ENCODE measurements at places on chromosomes 13 and 19.

DNA sequence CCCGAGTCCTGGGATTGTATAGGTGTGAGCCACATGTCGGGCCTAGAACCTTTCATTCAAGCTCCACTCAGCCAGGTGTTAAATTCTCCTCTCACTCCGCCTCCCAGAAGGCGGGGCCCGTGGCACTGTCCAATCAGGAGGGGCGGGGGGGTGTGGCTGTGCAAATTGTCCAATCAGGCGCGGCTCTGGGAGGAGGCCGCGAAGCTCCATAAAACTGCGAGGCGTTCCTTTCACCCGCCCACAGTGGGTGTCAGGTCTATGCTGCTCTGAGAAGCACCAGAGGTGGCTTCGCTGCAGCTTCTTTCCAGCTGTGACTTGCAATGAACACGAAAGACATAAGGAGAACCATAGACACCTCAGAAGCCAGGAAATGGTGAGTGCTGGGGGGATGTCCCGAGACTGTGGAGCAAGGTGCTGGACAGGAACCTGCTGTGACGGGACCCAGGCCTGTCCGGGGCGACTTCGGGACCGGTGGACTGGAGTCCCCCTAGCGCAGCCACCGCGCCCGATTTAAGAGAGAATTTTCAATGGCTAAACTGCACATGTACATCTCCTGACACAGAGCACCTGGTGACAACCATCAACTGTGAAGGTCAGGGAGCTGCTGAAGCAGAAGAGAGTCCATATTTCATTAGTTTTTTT, 3.0 kb upstream of the ZNF136 start:
- no peak for DNase-seq

GRCh38 chr19:35816846-35817245, 4.2 kb upstream of the PRODH2 start:
- no peak for DNase-seq

DNA sequence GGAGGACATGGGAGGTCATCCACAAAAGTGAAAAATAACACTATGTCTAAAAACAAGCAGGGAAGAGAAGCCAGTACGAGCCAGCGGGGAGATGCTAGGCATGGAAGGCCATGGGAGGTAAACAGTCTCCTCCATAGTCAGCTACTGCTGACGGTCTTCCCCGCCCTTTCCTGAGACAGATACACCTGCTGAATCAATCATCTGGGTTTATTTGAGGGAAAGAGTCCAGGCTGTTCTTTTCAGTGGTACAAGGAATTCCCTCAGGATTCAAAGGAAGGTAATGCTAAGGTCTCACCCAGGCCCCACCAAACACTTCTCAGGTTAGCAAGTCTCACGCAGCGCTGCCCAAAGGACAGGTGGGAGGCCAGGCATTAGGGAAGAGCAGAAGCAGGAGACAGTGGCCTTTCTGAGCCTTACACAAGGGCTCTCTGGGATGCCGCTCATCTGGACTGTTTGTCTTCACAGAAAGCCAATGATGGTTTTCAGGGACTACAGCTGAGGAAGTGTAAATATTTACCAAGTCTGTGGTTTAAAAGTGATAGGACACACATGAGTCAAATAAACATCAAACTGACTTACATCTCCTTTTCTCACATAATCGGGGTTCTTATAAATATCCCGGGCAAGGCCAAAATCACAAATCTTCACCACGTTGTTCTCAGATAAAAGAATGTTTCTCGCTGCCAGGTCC, 173.9 kb downstream of the FLT1 start:
- no peak for DNase-seq

GRCh38 chr13:26589754-26590153, 32.3 kb downstream of the WASF3 start:
- DNase-seq = no peak

GRCh38 chr19:41700381-41701195, 7.8 kb upstream of the CEACAM5 start:
- DNase-seq = no peak

DNA sequence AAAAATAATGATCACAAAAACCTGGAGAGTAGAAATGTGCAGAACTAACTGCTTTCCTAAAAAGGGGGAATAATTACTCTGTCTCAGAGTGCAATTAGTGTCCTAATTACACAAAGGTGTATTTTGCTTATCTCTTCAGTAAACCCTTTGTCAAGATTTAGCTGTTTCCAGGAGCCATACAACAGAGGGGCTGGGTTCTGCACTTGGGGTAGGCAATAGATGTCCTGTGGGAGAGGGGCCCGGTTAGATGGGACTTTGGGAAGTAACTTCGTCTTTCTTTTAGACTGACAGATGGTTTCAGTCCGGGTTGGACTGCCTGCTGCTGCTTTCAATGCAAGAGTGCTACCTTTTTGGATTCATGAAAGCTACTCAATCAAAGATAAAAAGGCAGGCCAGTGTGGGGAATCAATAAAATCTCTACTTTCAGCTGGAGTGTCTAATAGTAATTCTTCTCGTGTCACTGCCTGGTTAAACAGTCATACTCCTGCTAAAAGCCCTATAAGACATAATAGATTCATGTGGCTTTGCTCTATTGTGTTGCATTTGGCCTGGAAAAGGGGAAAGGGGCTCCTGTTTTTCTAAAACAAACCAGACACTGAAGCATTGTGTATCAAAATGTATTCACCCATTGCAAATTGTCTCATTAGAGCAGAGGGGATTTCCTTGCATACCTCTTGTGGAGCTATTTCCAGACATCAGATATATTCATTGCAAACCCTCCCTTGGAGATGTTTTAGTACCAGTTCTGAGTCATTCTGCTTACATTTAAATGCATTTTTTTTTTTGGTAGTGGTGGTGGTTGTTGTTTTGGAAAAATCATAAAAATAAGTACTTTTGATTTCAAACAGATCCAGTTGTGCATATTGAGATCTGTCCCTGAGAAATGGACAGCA, 83.3 kb upstream of the PCDH8 start:
- DNase-seq = no peak

GRCh38 chr19:46000491-46001246, 5.4 kb downstream of the CCDC61 start:
- DNase-seq = peak; percentile 74

GRCh38 chr13:26952551-26953143, 192.1 kb upstream of the GPR12 start:
- DNase-seq = no peak

DNA sequence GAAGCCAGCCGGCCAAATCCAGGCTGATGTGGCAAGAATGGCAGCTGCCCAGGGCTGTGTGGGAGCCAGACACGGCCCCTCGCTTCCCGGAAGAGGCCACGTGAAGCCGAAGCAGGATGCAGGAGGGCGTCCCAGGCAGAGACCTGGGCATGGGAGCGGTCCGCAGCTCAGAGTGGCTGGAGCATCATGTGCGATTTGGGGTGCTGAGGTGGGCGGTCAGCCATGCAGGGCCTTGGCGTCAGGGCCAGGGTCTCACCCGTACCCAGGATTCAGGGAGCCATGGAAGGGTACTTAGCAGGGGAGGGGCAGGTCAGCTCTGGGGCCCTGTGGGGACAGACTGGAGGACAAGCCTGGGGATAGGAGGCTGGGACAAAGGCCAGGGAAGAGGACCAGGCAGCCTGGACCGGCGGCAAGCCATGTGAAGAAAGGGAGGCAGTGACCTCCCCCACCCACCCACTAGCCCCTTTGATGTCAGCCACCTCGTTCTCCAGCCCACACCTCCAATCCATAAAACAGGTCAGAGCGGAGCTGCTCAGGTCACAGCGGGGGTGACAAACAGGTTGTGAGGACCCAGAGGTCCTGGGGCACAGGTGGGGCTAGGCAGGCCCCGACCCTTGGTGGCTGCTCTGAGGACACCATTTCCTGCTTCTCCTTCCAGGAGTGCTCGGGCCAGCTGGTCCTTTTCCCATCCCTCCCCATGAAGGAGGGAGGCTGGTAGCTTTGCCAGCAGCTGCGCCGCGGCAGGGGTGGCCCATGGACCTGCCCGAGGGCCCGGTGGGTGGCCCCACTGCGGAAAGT, 2.3 kb downstream of the KASH5 start:
- DNase-seq = no peak

- DNase-seq = no peak
Observed at GRCh38 chr13:28451482-28452217, 43.3 kb downstream of the FLT1 start.

DNA sequence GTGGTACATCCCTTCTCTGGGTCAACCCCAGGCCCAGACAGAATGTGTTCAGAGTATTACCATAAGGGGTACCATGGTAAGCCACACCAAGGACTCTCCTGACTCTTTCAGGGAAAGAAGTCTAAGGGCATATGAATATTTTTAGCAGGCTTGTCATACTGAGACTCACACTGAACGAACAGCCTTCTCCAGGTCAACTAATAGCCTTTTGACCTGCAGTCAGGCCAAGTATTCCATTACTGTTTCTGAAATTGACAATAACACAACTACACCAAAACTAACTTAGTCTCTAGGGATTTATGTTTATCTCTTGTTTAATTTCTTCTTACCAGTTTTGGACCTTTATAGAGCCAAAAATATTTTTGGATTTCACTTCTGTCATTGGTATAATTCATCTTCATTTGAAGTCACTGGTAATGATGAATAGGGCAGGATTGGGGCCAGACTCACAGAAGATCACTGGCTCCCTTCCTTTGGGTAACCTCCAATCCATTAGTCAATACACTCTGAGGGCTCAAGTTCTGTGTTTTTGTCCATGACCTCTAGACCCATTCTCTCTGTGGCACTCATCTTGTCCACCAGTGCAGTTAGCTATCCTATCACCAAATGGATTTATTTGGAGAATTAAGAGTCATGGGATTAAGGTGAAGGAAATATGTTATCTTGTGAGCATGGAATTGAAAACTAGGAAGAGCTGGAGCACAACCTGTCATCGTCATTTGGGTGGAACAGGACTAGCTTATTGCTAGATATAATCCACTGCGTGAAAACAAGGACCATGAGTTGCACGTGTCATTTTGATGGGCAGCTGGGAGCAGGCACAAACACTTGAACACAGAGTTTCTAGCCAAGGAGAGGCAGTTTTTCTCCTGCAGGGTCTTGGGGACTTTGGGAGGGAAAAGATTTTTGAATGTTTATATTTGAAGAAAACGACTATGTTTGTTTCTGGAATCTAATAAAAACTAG, 313.3 kb downstream of the DCLK1 start:
- no peak for DNase-seq

GRCh38 chr19:14081797-14082674, 3.5 kb downstream of the C19orf67 start:
- DNase-seq = peak; percentile 58

DNA sequence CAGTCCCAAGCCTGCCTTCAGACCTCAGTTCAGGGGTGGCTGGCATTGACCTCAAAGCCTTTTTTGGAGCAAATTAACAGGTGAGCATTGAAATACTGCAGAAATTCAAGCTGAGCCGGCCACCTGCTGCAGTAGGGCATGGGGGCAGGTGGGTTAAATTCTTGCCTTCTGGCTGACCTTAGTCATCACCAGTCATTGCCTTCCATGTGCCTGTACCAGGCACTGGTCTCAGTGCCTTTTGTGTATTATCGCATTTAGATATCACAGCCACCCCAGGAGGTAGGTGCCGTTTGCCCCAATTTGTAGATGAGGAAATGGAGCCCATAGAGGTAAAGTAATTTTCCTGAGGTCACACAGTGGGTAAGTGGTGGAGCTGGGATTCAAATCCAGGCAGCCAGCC, 7.2 kb downstream of the PPP1R37 start:
- no peak for DNase-seq

GRCh38 chr19:10577951-10578350, 9.2 kb downstream of the AP1M2 start:
- no peak for DNase-seq

- DNase-seq = peak; percentile 52
Observed at GRCh38 chr19:15551293-15552004, 43.1 kb downstream of the CYP4F22 start.

GRCh38 chr19:41541990-41542584, 33.9 kb upstream of the CEACAM21 start:
- DNase-seq = peak; percentile 83

DNA sequence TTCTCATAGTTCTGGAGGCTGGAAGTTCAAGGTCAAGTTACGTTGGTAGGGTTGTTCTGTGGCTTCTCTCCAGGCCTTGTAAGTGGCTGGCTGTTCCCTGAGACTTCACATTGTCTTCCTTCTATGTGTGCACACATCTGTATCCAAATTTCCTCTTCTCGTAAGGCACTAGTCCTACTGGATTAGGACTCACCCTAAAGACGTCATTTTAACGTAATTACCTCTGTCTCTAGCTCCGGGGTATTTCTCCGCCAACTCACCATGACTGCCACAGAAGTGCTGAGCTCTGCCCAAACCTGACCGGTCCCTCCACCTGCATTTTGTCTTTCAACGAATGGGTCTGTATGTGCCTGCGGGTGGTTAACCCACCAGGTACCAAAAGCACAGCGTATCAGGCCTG, 8.7 kb upstream of the SYDE1 start:
- DNase-seq = no peak

DNA sequence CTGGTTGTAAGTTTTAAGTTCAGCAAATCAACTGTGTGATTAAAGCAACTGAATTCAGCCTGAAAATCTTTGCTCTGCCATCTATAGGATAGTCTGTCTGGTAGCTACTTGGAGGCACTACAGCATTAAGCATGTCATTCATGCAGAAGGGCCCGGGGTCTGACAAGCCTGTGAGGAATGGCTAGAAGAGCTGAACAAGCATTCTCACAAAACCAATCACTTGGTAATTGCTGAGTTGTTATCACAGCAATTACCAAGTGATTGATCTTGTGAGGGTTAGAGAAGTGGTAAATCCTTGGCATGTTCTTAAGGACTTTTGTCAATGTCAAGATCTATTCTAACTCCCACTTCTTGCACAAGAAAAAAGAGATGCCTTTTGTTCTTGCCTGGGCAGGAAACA, 356.1 kb downstream of the FGF14 start:
- DNase-seq = no peak

DNA sequence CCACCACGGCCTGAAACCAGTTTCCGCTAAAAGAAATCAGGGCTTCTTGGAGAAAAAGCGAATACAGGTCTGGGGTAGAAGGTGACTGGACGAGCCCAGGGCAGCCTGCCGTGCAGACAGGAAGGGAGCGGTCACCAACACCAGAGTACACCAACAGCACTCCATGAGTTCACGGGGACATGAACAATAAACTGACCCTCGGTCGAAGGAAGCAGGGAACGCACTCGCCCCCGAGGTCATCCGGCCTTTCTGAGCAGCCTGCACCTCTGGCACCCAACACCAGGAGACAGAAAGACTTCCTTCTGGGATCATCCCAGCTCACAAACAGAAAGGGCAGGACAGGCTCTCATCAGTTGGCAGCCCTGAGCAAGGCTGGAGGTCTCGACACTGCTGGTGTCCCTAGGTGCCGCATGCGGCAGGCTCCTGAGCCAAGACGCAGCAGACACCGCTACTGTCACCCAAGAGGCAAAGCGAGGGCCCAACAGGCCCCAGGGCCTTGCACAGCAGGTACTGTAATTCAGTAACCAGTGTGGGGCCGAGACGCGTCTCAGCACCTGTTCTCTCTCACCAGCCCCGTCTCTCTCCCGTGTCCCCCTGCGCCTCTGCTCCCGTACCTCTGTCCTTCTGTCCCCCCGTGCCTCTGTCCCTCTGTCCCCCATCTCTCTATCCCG, 18.0 kb downstream of the DCUN1D2 start:
- no peak for DNase-seq

GRCh38 chr19:49152119-49152550, 3.1 kb downstream of the HRC start:
- DNase-seq = no peak

DNA sequence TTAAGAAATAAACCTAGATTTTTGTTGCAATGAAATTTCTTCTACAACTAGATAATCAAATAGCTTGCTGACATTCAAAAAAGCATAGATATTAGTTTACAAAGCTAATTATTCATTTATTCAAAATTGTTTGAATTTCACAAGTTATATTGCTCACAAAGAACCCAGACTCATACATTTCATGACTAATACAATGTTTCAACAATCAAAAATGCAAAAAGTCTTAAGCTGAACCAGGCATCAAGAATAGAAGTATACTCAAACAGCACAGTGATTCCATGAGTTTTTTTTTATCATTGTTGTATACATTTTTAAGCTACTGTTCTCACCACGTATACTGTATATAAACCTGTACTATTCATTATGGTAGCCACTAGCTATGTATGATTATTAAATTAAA, 51.0 kb downstream of the DIAPH3 start:
- DNase-seq = no peak
